ENCODE measurements at places on chromosomes 1 and 21. TPM values are rescaled to one million over a fixed set of nuclear protein-coding genes. Genes with fewer than 3 reads are reported as not detected.

Gene BGLAP
- total RNA-seq, result not detected

Gene CYP4X1
- 3.3 TPM for total RNA-seq

Gene FCRL1
- total RNA-seq, result not detected

Gene CYP4A22
- total RNA-seq, result not detected

Gene PDZK1IP1
- not detected for total RNA-seq

Gene RGS4
- total RNA-seq, result 255 TPM

Gene KRTAP21-2
- not detected for total RNA-seq

Gene PGLYRP4
- total RNA-seq, result not detected

Gene SLC1A7
- total RNA-seq, result 3.8 TPM

Gene POU3F1
- not detected for total RNA-seq

Gene RBM11
- not detected for total RNA-seq

Gene OR2T35
- not detected for total RNA-seq

Gene UBL4B
- not detected for total RNA-seq

Gene SPATA21
- not detected for total RNA-seq

Gene GJB4
- total RNA-seq, result not detected

Gene E2F2
- 5.6 TPM for total RNA-seq

Gene OR10J1
- not detected for total RNA-seq

Gene RAB25
- total RNA-seq, result not detected

Gene FAM72C
- total RNA-seq, result not detected

Gene KRTAP12-2
- total RNA-seq, result not detected

Gene GUCA2A
- total RNA-seq, result not detected

Gene PALMD
- 6.0 TPM for total RNA-seq

Gene SYT11
- total RNA-seq, result 19.5 TPM

Gene FHAD1
- 0.63 TPM for total RNA-seq

Gene GJC2
- 2.0 TPM for total RNA-seq

Gene NID1
- total RNA-seq, result 26.7 TPM

Gene ACTA1
- total RNA-seq, result not detected

Gene WNT3A
- total RNA-seq, result not detected

Gene CZIB
- total RNA-seq, result 49.9 TPM

Gene KRTAP11-1
- not detected for total RNA-seq

Gene HES5
- not detected for total RNA-seq

Gene FBLIM1
- total RNA-seq, result 41.0 TPM

Gene HRNR
- total RNA-seq, result not detected

Gene EPS8L3
- not detected for total RNA-seq

Gene RHD
- not detected for total RNA-seq

Gene WNT9A
- total RNA-seq, result 0.99 TPM

Gene MAP3K21
- total RNA-seq, result 0.18 TPM

Gene GGPS1
- 41.8 TPM for total RNA-seq

Gene GSTM1
- total RNA-seq, result 24.3 TPM

Gene AVPR1B
- not detected for total RNA-seq
